ENCODE measurements at places on chromosomes 3 and 15.

DNA sequence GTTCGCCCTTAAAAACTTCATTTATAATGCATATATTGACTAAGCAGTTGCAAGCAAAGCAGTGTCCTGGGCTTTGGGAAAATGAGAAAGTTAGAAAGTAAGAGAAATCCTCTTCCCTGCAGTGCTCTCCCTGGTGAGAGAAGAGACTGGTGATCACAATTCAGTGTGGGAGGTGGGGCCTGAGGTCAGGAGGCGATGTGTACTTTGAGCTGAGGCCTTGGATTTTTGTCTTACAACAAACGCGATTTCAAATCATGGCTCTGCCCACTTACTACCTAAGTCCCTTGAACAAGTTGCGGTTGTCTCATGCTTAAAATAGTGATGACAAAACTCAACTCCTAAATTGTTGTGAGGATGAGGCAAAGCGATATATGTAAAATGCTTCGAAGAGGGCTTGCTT is 316.3 kb upstream of the NECTIN3 start:
- no peak for DNase-seq

- no peak for DNase-seq
Measured at GRCh38 chr3:5348229-5348902, 160.9 kb downstream of the EDEM1 start.

GRCh38 chr3:14369675-14370669 is 32.4 kb upstream of the SLC6A6 start:
- DNase-seq = no peak

GRCh38 chr15:68484696-68485400 is 52.9 kb upstream of the ITGA11 start:
- no peak for DNase-seq

DNA sequence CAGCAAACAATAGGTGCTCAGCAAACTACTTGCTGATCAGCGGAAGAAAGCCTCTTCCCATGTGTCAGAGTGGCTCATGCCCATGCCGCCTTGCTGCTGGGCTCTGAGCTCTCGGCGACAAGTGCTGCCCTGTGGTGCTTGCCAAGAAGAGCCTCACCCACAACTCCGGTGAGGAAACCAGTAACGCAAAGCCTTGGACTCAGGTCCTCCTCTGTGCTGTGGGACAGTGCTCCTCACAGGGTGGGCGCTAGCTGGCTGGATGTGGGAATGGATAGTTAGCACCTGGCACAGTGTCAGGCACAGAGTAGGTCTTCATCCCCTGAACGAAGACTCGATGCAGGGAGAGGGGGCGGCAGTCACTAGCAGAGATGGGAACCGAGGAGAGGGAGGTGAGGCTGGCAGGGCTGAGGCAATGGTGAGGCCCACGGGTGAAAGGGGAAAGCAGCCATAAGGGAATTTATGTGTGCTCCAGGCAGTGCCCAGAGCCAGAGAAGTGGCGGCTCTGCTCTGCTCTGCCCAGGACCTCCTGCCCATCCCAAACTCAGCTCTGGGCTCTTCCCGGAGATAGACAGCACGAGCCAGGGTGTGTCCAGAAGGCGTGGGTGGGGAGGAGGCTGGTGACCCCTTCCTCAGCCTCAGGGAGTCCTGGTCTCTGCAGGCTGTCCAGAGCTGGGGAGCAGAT is 55.7 kb downstream of the IQSEC1 start:
- no peak for DNase-seq

DNA sequence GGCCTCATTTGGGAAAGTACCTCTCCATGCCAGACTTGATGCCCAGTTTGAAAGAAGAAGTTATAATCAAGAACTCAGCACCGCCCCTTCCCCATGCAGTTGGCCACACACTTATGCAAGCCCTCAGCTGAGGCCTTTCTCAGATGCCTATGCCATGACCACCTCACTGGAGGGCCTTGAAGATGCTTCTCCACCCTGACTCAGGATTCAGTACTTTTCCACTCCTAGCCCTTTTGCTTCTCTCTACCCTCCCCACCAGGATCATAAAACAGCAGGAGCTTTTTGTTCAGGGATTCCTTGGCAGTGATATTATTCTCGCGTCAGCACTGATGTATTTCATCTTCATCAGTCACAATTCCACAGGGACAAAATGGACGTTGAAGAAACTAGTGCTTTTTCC is 313.5 kb downstream of the PYDC2 start:
- DNase-seq = no peak

DNA sequence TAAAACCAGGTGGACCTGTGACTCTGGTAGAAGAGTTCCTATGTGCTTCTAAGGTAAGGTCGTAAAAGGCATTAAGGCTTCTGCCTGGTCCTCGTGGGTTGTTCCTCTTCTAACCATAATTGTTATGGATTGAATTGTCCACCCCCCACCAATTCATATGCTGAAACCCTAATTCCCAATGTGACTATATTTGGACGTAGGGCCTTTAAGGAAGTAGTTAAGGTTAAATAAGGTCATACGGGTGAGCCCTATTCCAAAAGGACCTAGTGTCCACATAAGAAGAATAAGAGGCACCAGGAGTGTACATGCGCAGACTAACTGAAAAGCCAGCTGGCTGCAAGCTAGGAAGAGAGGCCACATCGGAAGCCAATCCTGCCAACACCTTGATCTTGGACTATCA is 1.9 kb downstream of the ADPGK start:
- no peak for DNase-seq

GRCh38 chr3:21020681-21021080 is 730.3 kb downstream of the ZNF385D start:
- DNase-seq = no peak

GRCh38 chr3:75180945-75181298 is 483.2 kb upstream of the FRG2C start:
- no peak for DNase-seq

DNA sequence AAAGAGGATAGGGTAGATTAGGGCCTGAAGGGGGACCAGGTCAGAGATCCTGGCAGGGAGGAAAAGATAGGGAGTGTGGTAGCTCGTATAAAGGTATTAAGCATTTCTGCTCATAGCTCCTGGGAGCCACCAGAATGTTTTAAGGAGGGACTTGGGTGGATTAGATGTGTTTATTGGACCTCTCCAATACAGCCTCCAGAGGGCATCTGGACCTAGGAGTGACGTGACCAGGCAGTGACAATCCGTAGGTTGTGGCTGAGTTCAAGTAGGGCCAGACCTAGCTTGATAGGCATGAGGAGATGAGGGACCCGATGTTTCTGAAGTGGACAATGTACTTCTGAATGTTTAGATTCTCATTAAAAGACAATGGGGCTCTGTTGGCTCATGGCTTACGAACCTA is 435.2 kb downstream of the MCTP2 start:
- DNase-seq = no peak

All from head of caudate nucleus (tissue), 42 donors.